ENCODE measurements at places on chromosomes 1 and 21.

GRCh38 chr1:156160000-156160742 is 6.8 kb downstream of the SEMA4A start:
- DNase-seq, result no peak

GRCh38 chr1:185441605-185442004 is 124.6 kb upstream of the IVNS1ABP start:
- DNase-seq, result peak; percentile 76

DNA sequence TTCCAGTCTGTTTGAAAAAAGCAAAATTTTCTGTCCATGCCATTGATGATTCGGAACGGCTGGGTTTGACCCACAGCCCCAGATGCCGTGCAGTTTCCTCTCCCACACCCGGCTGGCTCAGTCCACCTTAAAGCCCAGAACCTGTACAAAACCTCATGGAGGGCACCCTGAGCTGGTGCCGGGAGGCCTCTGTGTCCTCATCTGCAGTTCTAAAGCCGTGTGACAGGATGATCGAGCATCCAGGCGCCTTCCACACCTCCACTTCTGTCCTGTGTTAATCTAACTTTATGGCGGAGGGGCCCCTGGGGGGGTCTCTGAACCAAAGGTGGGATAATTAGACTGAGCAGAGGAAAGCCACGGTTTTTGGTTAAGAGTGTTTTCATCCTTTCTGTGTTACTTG is 49.6 kb downstream of the SLC37A1 start:
- no peak for DNase-seq

DNA sequence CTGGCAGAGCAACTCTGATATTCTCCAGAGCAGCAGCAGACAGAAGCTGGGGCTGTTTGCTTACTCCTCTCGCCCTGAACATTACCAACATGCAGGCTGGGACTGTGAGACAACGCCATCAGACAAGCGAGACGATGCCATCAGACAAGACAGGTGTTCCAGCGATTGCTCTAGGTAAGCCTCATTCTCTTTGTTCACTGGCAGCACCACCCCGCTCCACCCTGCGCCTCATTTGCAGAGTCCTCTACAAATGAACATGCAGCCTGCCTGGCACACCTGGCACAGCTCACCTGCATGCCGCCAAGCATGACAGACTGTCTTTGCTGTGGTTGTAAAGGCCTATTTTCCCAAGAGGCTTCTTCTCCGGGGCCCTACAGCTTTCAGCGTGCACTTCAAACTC is 346.2 kb downstream of the SMYD3 start:
- DNase-seq, result no peak

- DNase-seq, result peak; percentile 66
These were observed 81.6 kb upstream of the IRF2BP2 start for GRCh38 chr1:234691567-234691966.

DNA sequence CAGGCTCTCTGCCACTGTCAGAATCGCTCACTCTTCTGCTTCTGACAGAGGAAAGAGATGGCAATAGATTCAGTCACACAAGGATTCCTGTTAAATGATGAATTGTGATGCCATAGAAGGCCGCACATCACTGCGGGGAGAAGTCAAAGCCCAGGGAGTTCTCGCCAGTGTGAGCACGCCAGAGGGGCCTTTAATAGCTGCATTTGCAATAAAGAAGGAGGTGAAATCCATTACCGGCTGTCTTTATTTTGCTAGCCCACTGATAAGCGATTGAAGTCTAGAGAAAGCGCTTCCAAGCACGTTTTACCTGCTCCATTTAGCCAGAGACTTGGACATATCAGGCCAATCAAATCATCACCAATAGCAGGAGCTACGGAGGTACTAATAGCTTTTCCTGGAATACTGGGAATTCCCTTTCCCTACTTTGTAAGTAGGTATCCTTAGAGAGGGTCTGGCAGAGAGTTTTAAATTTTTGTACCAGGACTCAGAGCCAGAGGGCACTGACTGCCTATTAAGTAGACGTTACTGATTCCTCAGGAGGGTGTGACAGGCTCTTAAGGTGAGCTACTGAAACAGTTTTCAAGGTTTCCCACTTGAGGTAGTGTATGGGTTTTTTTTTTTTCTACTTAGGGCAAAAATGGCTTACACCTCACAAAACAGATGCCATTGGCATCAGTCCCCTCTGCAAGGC is 10.2 kb upstream of the TARBP1 start:
- DNase-seq, result no peak

DNA sequence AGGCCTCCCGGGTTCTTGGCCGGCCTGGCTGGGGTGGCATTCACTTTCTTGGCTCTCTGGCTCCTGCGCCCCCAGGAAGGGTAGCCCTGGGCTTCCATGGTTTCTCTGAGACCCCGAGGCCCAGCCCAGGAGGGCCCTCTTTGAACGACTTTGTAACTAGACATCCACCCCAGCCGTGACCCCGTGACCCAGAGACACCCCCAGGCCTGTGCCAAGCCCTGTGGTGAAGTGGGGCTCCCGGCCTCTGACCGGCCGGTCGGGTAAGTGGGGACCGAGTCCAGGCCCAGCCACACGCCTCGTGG is 64.0 kb downstream of the COL18A1 start:
- no peak for DNase-seq

- DNase-seq, result peak; percentile 62
These were observed 1.0 kb upstream of the EPS15 start for GRCh38 chr1:51519865-51520699.

DNA sequence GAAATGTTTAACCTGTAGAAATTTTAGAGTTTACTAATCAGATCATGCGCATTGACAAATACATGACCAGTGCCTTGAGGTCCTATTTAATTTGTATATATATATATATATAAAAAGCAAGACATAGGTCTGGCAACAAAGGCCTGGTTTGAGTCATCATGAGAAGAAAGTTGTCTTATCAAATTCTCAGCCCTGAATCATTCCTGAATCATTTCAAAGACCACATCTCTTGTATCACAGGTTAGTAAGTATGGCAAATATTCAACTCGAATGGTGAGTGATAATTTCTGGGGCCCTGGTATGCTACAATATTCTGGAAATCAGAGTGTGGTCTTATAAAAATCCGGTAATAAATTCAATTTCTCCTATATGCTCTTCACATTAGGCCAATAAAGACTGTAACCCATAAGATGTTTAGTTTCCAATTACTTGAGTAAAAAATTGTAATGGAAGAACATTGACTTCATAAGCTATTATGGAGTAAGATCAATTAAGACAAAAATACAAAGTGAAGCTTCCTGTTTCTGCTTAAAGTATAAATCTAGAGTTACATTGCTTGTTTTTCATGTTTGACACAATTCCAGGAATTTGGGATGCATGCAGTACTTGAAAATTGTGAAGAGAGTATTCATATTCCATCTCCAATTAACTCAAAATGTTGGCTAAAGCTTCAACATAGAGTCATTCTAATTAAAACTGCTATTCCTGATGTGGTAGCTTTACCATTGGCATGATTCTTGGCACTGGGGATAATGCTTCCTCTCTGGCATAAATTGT is 309.4 kb downstream of the BRINP3 start:
- DNase-seq, result peak; percentile 53

- peak; percentile 8 for DNase-seq
These were observed 182.1 kb upstream of the LMO4 start for GRCh38 chr1:87146538-87146937.

DNA sequence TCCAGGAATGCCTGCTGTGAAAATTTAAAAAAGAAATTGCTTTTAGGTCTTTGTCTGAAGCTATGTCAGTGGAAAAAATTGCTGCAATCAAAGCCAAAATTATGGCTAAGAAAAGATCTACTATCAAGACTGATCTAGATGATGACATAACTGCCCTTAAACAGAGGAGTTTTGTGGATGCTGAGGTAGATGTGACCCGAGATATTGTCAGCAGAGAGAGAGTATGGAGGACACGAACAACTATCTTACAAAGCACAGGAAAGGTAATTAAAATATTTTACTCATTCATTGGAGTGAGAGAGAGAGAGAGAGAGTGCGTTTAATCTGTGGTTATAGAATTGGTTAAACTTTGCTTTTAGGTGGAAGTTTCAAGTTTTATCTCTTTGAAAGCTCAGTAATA is 20.0 kb downstream of the CDC73 start:
- DNase-seq, result no peak

DNA sequence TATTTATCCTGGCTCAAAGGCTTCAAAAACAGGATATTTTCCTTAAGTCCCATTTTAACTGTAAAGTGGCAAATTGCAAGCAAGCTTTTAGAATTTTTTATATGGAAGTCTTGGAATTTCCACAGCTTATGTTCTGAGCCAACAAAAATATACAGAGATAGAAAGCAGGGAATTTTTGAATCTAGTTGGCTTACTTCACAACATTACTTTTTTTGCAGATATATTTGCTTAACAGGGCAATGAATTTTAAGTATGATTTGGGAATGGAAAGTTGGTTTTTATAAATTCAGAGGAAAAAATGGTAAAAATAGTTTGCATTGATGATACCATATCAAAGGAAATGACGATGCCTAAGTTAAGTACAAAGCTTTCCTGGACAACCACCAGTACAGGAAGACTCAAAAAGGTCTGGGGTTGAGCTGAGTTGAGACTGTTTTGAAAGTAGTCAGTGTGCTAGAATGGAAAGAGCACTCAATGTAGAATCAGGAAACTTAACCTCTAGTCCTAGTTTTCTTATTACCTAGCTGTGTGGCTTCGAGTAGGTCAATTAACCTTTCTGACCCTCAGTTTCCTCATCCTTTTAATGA is 11.0 kb upstream of the VCAM1 start:
- DNase-seq, result peak; percentile 12

- peak; percentile 5 for DNase-seq
These were observed 45.8 kb upstream of the RC3H1 start for GRCh38 chr1:174068000-174068399.

Data from cardiac fibroblast (primary cell).